Cerebellar nuclear complex (tissue), 1 donor: ENCODE measurements at places on chromosomes 3 and 15.

DNA sequence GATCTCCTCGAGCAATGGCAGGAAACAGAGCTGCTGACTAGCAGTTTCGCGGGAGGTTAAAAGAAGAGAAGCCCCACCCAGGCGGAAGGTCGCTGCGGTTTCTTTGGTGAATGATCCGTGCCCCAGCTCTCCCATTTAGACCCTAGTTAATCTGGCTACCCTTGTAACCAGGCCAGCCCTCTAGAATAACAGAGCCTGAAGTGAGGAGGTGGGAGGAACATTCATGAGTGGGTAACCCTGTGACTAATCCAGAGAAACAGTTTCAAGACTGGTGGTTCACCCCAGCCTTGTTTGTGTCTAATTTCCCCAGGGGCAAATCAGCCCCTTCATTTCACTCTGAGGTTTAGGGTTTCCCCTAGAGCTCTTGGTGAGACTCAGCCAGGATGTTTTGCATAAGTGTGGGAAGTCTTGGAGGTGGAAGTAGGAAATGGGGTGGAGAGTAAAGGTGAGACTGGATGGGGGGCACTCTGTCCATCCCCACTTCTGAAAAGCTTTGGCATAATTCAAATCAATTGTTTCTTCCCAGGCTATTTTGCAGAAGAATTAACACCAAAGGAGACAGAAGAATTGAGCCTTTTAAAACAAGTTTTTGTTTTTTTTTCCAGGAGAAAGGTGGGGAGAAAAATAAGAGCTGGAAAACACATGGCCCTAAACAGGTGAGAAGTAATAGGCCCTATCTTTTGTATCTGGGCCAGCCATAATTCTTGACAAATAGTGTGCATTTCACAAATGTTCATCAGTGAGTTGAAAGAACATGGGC is 303.1 kb downstream of the RPLP1 start:
- DNase-seq = no peak

GRCh38 chr15:29860872-29861271 is 38.6 kb upstream of the TJP1 start:
- DNase-seq = no peak

DNA sequence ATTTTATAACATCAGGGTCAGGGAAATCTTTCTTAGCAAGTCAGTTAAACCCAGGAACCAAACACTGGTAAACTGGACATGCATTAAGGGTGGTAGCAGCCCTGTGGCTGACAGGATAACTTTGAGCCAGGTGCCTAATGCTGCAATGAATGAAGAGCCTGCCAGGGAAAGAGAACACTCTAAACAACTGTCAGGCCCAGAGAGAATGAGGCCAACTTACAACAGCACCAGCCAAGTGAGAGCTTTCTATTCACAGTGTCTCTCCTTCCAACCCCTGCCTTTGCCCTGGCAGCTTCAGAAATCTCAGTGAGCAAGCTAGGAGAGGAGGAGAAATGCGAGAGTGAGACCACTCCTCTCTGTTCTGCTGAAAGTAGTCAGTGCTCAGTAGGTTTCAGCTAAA is 50.4 kb upstream of the ATP2C1 start:
- no peak for DNase-seq

- no peak for DNase-seq
These were observed 593 bp downstream of the FAM219B start for GRCh38 chr15:74906067-74906449.
